Colonic mucosa (tissue), 4 donors: ENCODE measurements at places on chromosomes 11 and 22. TPM values are rescaled to one million over a fixed set of nuclear protein-coding genes. Genes with fewer than 3 reads are reported as not detected.

MRGPRX4 gene
- total RNA-seq = not detected

SAA1 gene
- 16.8 TPM for total RNA-seq

LARGE1 gene
- total RNA-seq = 46.5 TPM

NLRP14 gene
- total RNA-seq = 0.10 TPM

HOATZ gene
- not detected for total RNA-seq

NPAS4 gene
- total RNA-seq = 0.17 TPM

HEPHL1 gene
- total RNA-seq = not detected

MS4A3 gene
- total RNA-seq = not detected
